Hippocampal formation (tissue), 2 donors: ENCODE measurements at places on chromosomes 12 and 14.

DNA sequence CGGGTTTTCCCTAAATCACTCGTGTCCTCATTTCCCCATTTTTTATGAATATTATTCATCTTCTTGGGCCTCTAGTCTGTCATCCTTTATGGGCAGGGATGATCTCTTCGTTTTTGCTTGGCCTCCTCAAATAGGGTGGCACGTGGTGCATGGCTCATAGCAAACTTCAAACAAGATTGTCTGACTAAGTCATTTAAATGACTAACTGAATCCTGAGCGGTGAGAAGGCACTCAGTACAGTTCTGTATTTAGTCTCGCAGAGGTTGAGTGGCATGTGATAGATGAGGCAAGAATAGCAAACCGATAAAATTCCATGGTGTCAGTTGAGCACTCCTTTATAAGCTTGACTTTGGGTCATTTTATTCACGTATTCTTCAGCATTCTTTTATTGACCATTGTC, 5.7 kb upstream of the JDP2 start:
- DNase-seq: no peak

DNA sequence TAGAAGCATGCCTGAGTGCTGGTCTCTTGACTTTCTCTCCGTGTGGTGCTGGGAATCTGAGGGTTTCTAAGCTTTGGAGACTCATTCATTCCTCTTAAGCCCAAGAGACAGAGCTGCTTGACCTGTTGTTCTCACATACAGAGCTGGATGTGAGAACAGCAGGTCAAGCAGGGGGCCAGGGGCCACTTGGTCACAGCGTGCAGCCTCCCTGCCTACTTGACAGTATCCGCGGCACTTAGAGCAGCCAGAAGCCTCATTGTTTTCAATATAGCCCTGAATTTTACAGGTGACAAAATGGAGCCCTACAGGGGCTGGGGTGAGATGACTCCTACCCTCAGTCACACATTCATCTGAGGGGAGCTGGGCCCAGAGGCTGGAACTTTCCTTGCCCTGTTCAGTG, 88.9 kb downstream of the ESRRB start:
- DNase-seq: no peak

GRCh38 chr12:106141452-106141851, 2.7 kb upstream of the NUAK1 start:
- DNase-seq: no peak

GRCh38 chr12:104312202-104312601, 8.7 kb downstream of the EID3 start:
- no peak for DNase-seq

DNA sequence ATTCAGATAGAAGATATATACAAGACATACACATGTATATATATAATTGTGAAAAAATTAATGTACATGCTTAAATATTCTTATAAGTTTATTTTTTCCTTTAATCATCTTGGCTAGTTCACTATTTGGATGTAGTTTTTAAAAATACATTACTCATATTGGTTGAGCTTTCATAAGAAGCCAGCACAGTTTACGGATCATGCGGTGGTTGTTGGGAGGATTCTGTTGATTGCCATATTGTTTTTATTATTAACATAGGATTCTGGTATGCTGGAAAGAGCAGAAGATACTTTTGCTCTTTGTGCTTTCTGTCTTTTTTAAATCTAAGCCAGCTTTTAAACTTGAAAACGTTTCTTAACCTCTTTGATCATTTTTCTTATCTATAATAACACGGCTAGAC, 163.4 kb downstream of the OTOGL start:
- DNase-seq: no peak

DNA sequence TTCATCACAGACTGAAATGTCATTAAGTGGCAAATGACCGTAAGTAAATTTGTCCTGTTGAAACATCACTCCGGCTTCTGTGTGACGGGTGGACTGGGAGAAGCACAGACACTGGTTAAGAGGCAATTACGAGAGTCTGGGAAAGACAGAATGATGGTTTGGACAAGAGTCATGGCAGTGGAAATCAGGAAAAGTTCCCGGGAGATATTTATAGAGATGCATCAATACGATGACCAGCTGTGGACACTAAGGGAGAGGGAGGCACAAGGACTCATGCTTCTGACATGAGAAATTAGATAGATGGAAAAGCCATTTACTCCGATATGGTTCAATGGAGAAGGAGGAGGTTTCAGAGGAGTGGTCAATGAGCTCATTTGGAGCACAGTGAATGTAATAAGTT, 27.3 kb downstream of the CKAP4 start:
- no peak for DNase-seq

- DNase-seq: no peak
Observed at GRCh38 chr12:103455020-103455763, 40.6 kb downstream of the C12orf42 start.

DNA sequence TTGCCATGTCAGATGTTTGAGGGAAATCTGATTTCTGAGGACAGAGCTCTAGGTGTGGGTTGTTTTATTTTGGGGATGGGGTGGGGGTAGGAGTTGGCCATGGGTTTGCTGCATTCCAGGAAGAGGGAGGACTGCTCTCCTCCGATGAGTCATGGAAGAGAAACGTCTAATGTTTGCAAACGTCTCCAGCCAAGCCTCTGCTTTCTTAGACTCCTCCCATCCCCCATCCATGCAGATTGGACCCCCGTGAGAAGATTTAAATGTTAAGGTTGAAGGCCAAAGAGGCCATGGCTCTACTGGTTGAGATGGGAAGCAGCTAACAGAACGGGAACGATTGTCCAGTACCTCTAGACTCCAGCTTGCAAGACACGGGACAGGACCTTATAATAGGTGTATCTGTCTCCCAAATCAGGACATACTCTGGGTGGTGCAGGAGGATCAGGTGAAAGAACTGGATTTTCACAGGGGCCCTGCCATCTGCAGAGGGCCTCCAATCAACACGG, 11.4 kb upstream of the ATP2A2 start:
- no peak for DNase-seq

DNA sequence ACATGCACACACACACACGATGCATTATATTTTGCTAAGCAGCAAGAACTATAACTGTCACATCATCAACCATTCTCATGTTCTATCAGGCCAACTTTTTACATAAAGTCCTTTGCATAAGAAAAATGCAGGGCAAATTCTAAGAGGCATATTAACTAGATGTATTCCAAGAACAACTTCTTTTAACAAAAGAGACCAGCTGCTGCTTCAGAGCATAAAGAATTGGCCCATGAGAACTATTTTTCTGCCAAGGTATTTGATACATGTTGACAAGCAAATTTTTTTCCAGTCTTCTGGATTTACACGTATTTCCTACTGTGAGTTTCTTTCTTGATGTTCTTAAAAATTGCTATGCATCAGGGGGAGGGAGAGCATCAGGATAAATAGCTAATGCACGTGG, 27.2 kb downstream of the GLT8D2 start:
- no peak for DNase-seq

DNA sequence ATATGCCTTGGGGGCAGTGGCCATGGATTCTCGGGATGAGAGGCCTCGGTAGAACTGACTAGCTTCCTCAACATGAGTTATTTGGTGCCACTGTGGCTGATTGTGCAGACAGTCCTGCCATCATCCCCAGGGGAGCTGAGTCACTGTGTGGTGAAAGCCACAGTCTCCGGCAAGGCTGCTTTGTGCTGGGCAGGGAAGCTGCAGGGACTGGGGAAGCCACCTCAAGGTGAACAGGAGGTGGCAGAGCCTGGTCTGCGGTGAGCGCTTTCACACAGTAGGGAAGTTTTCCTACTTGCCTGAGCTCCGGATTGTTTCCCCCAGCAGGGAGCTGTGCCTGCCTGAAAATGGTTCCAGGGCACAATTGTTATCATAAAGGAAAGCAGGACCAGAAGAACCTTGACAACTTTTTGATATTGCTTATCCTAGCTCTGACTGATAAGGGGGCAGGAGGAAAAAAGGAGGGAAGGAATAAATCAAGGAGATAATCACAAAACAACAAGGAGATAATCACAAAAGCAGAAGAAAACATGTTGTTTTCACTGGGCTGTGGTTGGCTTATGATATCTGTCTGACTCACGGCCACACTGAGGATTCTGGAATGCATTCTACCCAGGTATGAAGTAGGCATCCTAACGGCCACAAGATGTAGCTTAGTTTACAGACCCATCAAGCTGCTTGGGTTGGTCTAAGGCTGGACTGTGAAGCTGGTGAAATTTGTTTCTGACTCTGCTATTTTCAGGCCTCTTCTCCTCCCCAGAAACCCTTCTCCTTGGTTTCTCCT, 32.2 kb upstream of the GNG2 start:
- no peak for DNase-seq

DNA sequence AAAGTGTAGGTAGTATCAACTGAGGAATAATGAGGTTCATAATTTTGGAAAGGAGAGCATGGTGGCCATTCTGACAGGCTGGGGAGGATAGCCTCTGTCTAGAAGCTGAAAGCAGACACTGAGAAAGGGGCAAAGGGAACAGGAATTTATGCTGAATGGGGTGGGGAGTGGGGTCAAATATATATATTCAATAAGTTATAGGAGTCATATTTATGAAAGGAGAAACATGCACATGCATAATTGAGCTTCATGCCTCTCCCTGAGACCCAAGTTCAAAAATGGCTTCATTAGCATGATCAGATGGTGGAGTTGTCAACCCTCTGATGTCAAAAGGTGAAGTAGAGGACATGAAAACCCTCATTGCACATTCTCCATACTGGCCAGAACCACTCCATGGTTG, 33.9 kb upstream of the ARID2 start:
- no peak for DNase-seq

DNA sequence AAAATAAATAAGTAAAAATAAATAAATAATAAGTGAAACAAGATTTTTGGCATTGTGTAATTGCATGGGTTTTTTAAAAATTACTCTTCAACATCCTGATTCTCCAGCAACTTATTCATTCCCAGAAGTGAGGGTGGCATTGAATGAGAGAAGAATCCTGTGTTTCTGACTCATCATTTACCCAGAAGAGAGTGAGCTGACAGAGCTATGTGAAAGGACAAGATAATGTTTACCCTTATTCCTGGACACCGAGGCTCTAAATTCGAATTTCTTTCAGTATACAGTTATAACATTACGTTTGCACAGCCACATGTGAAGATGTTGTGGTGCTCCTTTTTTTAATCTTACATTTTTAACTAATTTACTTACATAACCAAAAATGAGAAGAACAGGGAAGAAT, 36.4 kb downstream of the BBS10 start:
- no peak for DNase-seq

GRCh38 chr12:63093084-63093483, 57.9 kb downstream of the AVPR1A start:
- DNase-seq: no peak

DNA sequence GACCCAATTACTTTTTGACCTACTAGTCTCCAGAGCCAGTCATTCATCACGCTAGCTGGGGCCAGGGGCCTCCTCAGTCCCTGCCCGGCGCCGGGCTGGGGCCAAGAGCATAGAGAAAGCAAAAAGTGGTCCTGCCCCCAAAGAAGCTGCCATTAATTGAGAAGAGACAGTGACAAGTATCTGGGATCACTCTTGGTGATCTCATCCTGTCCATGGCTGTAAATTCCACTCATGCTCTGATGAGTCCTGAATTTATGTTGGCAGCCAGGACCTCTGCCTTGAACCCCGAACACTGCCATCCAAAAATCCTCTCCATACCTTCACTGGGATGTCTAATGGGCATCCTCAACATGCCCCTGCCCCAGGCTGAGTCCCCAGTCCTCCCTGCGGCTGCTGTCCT, 34.4 kb upstream of the DLK1 start:
- DNase-seq: no peak

GRCh38 chr14:37196604-37197420, 925 bp upstream of the MIPOL1 start:
- no peak for DNase-seq

- DNase-seq: peak; percentile 48
Observed at GRCh38 chr14:103334644-103335622, 896 bp downstream of the EIF5 start.

- no peak for DNase-seq
Observed at GRCh38 chr14:94769391-94770250, at the start of gene GSC. Gene GSC (minus strand): TSS chr14:94770113. CDS start chr14:94770015, 98 bp downstream.

DNA sequence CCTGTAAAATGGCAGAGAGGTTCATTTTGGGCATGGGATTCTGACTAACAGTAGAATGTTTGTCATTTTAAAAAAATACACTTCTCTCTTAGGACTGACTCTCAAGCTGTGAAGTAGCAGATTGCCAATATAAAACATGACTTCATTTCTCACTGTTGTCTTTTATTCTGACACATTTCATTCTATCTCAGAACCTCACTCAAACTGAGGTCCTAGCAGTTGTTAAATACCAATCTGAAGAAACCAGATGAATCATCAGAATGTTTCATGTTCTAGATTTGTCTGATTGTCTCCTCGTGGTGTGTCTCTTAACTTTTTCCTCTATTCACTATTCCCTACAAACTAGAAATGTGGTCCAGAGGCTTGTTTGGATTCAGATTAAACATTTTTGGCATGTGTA, 276.5 kb upstream of the NPAS3 start:
- no peak for DNase-seq
